ENCODE measurements at places on chromosomes 12 and 14.

DNA sequence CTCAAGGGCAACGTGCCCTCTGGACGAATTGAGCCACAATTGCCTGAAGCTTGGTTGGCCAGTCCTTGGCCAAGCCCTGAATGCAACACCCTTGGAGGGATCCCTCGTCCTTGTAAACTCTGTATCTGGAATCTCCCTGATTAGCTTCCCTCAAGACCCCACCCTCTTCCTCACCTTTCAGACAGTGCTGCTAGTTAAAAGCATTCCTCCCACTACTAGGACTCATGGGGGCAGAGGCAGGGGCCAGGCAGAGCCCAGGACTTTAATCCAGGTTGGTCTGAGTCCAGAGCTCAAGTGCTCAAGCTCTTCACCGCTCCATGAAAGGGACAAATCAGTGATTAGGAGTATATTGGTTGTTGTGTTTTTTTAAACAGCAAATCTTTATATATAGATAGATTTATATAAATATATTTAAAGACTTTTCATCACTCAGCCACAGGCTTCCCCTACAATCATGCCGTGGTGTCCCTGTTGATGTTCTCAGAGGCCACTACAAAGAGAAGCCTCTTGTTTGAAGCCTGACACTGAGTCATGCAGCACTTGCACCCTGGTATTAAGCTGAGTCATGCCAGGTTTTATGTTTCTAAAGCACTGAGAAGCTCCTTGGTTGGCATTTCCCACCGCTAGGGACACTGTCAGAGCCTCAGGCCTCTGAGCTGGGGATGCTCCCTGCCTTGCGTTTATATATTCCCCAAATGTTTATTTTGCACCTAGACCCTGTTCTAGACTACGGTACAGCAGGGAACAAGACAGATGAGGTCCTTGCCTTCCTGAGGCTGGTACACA, 53.8 kb upstream of the GSC start:
- DNase-seq, result no peak

- DNase-seq, result no peak
Observed at GRCh38 chr14:104034976-104035699, 50.4 kb upstream of the ASPG start.

GRCh38 chr14:87067591-87067990, 925.4 kb downstream of the GALC start:
- DNase-seq, result no peak

- no peak for DNase-seq
Observed at GRCh38 chr12:70744178-70744577, 106.9 kb upstream of the PTPRB start.

GRCh38 chr12:66269757-66270383, 32.4 kb upstream of the HELB start:
- DNase-seq, result peak; percentile 36

GRCh38 chr14:71947947-71948500, 15.8 kb downstream of the RGS6 start:
- no peak for DNase-seq

DNA sequence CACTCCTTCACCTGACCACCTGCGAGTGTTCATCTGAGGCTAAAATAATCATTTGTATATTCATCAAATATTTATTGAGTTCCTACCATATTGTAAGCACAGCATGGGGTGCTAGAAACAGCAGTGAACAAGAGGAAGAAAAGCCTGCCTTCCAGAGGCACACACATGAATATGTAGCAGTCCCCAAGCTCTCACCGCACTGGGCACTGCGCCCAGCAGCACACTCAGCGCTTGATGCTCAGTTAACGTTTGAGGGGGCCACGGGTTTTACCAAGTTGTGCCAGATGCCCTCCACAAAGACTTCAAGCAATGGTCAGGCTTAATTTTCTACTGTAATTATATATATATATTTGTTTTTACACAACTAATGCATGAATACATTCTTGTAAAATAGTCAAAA, 52.0 kb downstream of the HELB start:
- DNase-seq, result no peak

DNA sequence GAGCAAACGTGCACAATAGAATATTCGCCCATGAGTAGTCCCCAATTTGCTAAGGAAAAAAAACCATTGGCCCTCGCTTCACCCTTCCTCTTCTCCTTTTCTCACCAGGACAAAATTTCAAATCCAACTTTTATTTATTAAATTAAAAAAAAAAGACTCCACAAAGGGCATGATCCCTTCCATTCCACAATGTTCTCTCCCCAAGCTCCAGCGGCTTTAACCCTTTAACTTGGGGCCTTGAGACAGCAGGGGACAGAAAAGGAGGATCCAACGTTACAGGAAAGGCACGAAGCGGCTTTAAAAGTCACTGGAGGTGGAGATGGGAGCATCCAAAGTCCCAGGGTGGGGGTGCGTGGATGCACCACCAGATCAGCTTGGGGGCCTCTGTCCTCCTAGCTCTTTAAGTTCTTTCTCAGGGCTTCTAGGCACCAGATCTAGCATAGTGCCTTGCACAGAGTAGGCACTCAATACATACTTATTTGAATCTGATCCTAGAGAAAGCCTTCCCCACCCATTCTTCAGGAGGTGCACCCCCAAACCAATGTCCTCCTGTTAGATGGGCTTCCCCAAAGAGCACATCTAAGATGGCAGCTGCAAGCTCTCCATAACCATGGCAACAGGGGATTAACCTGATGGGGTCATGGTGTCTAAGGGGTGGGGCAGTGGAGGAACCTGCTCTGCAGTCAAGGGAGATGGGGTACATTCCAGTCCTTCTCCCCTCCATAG, 5.2 kb upstream of the AAAS start:
- DNase-seq, result no peak

GRCh38 chr12:78473136-78473535, 391.4 kb upstream of the SYT1 start:
- DNase-seq, result no peak

GRCh38 chr12:114218136-114218535, 187.8 kb downstream of the TBX5 start:
- DNase-seq, result no peak

DNA sequence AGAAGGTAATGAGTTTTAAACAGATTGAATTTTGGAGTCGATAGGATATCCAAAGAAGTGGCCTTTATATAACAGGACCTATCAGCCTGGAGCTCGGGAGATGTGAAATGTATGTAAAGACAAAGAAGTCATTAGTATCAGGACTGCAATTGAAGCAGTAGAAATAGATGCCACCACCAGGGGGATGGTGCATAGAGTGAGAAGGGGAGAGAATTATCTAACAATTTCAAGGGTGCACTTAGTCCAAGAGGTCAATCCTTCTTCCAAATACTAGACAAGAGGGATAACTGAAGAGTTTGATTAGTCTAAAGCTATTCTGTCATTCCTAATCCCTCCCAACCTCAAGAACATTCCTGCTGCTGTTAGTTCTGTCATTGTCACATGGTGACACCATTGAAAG, 127.8 kb downstream of the CFAP54 start:
- DNase-seq, result no peak

DNA sequence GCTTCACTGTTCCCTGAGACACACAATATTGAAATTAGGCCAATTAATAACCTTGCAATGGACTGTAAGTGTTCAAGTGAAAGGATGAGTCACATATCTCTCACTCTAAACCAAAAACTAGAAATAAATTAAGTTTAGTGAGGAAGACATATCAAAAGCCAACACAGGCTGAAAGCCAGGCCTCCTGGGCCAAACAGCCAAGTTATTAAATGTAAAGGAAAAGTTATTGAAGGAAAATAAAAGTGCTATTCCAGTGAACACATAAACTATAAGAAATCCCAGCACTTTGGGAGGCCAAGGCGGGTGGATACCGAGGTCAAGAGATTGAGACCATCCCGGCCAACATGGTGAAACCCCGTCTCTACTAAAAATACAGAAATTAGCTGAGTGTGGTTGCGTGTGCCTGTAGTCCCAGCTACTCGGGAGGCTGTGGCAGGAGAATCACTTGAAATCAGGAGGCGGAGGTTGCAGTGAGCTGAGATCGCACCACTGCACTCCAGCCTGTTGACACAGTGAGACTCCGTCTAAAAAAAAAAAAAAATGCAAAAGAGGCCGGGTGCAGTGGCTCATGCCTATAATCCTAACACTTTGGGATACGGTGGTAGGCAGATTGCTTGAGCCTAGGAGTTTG, 10.4 kb upstream of the HEATR5A start:
- no peak for DNase-seq

- peak; percentile 64 for DNase-seq
Observed at GRCh38 chr14:89618811-89619551, 201.9 kb upstream of the FOXN3 start.
